ENCODE measurements at places on chromosomes 4 and X.

DNA sequence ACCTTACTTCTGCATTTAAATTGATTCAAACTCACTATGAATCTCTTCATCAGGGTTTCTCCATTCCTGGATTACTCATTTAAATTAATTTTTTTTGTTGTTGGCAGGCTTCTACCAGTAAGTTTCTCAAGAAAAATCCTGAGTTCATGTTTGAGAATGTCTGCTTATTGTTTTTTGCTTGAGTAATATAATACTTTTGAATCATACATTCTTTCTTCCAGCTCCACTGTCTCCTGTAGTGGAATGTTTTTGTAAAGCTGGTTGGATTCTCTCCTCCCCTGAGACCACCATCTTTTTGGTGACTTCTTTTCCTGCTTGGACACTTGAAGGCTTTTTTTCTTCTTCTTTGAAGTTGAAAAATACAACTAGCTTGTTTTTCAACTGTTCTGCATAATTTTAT, 4.3 kb upstream of the MID1IP1 start:
- DNase-seq, result no peak

DNA sequence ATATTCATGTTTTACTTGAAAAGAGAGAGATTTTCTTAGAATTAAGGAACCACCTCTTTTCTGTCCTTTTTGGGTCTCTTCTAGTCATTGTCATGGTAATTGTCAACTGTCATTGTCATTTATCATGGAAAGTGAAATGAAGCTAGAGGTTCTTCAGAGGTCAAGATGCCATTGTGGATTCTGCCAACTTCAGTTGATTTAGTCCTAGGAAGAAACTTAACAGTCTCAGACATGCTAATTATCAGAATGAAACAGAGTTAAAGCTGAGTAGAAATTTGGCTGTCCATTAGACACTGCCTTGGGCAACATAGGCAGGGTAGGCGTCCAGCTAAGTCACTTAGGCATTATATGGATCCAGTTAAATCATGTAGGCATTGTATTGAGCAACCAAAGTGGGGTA, 796.1 kb upstream of the ADGRL3 start:
- no peak for DNase-seq

GRCh38 chrX:23557070-23557469, 110.2 kb upstream of the PRDX4 start:
- DNase-seq, result no peak

GRCh38 chr4:187770345-187770744, 225.2 kb upstream of the ZFP42 start:
- DNase-seq, result no peak
